ENCODE measurements at places on chromosomes 5 and 9. TPM values are rescaled to one million over a fixed set of nuclear protein-coding genes. Genes with fewer than 3 reads are reported as not detected.
A peak's percentile ranks its signal among the peaks of the same experiment; 100 is the strongest.

GRCh38 chr9:138048184-138048583, 170.6 kb downstream of the CACNA1B start:
- H3K36me3 ChIP-seq = no peaks in the 10 kb centered on the region
- no peaks in the 10 kb centered on the region for H3K27me3 ChIP-seq
- H3K4me3 ChIP-seq = no peak overlapping the region
- H3K27ac ChIP-seq = no peak overlapping the region
- DNase-seq = peak; percentile 6

DNA sequence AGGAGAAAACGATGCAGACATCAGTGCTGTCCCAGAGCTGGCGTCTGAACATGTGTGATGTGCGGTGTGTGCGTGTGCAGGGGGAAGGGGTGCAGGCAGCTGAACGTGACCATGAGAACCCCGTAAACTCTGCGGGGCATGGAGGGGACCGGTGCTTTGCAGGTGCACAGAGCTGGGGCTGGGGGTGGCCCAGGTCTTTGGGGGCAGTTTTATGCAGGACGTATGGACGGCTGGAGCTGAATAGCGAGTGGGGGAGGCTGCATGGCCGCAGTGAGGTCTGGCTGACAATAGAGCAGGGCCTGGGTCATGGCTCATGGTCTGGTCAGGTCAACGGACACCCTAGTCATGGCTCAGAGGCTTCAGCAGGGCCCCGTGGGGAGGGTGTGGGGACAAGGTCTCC, 3.3 kb upstream of the EXOC3 start:
- no peaks in the 10 kb centered on the region for H3K36me3 ChIP-seq
- peaks cover 6% of the 10 kb centered on the region for H3K4me1 ChIP-seq
- DNase-seq = no peak
- no peak overlapping the region for H3K27ac ChIP-seq
- H3K4me3 ChIP-seq = no peak overlapping the region
- no peaks in the 10 kb centered on the region for H3K27me3 ChIP-seq

The ANKRD18A gene
- total RNA-seq = not detected

DNA sequence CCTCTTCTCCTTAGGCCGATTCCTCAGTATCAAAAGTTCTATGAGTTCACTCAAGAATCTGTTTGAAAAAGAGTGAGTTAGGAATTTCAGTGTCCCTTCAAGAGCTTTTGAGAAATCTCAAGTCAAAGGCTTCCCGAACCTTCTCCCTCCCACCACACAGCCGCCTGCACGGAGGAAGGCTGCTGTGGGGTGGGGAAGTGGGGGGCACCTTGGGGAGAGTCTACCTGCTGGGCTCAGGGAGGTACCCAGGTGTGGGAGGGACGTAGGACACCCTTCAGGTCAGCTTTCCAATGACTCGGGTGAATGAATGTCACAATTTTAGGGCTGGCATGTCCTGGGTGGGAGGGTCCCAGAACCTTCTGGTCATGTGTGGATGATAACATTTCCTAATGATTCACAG, 17.5 kb downstream of the CXCL14 start:
- no peaks in the 10 kb centered on the region for H3K4me1 ChIP-seq
- no peak for DNase-seq
- H3K27ac ChIP-seq = no peak overlapping the region
- no peaks in the 10 kb centered on the region for H3K27me3 ChIP-seq
- no peak overlapping the region for H3K4me3 ChIP-seq

The UBAP1 gene
- total RNA-seq = 56.5 TPM

- no peak for DNase-seq
- H3K27ac ChIP-seq = no peak overlapping the region
- H3K4me1 ChIP-seq = no peaks in the 10 kb centered on the region
- no peaks in the 10 kb centered on the region for H3K36me3 ChIP-seq
Measured at GRCh38 chr9:138095813-138096518, 218.4 kb downstream of the CACNA1B start.

DNA sequence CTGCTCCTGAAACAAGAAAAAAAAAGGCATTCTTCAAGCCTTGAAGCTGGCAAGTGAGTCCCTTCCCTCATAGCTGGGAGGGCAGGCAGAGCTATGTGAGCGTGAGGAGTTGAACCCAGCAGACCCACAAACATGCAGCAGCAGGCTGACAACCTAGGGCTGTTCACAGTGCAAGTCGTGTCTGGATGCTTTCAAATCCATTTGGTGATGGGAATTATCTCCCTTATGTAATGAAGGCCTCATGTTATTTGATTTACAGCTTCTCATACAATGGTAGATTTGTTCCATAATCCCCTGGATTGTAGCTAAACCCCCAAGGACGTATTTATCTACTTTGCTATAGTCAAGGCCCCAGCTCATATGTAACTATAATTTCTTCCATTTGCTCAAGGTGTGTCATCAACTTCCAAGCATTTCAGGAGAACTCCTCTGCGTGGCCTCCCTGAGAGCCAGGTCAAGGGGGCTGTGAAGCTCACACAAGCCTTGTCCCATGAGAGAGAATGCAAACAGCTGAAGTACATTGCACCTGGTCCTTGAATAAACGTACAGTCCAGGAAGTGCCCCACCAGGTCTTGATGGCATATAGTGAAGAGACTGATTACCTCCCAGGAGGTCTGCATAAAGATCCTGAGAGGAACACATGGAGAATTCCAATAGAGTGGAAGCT, 124.8 kb upstream of the SLC1A3 start:
- H3K4me1 ChIP-seq = no peaks in the 10 kb centered on the region
- no peaks in the 10 kb centered on the region for H3K27me3 ChIP-seq
- H3K36me3 ChIP-seq = no peaks in the 10 kb centered on the region
- no peak overlapping the region for H3K4me3 ChIP-seq

- no peaks in the 10 kb centered on the region for H3K4me1 ChIP-seq
- no peak for DNase-seq
- no peaks in the 10 kb centered on the region for H3K36me3 ChIP-seq
- H3K27me3 ChIP-seq = no peaks in the 10 kb centered on the region
Measured at GRCh38 chr5:54313311-54314270, 3.2 kb upstream of the ARL15 start.

The ACOT12 gene
- total RNA-seq = not detected

The OR1J2 gene
- not detected for total RNA-seq

- no peak overlapping the region for H3K27ac ChIP-seq
- no peaks in the 10 kb centered on the region for H3K36me3 ChIP-seq
- no peak for DNase-seq
Measured at GRCh38 chr9:109295221-109296130, 25.4 kb downstream of the EPB41L4B start.

DNA sequence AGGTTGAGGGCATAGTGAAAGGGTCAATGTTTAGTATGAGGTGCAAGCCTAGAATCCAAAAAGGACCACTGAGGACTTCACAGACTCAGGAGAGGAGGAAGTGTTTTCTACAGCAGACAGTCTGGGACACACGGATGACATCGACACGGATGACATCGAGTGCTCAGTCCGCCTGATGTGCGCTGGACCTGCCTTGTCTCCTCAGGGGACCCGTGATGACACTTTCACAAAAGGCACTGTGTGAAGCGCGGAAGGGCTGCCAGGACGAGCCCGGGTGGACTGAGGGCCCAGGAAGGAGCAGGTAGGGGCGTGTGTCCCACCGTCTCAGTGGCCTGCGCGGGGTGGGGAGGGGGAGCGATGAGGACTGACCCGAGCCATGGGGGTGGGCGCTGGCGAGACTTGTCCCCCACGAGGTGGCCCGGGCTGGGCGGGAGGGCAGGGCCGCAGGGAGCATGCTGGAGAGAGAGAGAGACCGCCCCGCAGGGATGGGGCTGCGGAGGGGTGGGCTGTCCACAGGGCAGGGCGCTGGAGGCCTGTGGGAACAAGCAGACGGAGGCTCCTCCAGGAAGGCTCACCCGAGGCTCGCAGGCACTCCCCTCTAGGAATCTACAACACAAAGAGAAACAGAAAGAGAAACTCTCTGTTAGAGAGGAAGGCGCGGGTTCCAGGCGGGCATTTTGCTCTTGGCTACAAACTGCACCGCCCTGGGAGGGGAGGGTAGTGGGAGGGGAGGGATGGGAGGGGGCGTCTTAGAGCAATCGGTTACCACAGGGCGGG, 54.9 kb downstream of the USP20 start:
- H3K27ac ChIP-seq = no peak overlapping the region
- no peaks in the 10 kb centered on the region for H3K27me3 ChIP-seq
- DNase-seq = no peak
- no peaks in the 10 kb centered on the region for H3K36me3 ChIP-seq
- no peak overlapping the region for H3K4me3 ChIP-seq

The DHFR gene
- 6.9 TPM for total RNA-seq

The SLC6A18 gene
- not detected for total RNA-seq

The WHRN gene
- total RNA-seq = 15.1 TPM

- no peaks in the 10 kb centered on the region for H3K27me3 ChIP-seq
- H3K4me1 ChIP-seq = no peaks in the 10 kb centered on the region
- no peaks in the 10 kb centered on the region for H3K36me3 ChIP-seq
- no peak overlapping the region for H3K4me3 ChIP-seq
- no peak for DNase-seq
- no peak overlapping the region for H3K27ac ChIP-seq
Measured at GRCh38 chr9:2214707-2215106, 199.6 kb downstream of the SMARCA2 start.

DNA sequence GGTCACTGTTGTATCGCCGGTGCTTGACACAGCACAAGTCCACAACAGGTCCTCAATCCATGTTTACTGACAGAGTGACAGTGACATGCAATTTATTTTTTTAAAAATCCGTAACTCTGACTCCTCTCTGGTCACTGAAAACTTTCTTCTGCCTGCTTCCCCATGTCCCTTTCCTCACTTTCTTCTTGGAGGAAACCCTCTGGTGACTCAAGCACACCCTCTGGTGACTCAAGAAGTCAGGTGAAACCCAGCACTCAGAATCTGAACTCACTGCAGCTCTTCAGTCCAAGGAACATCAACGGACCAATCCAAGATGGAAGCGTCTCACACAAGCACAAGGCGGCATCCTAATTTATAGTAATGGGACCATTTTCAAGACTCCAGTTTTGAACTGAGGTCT, 245.9 kb downstream of the FSTL4 start:
- H3K27me3 ChIP-seq = no peaks in the 10 kb centered on the region
- no peaks in the 10 kb centered on the region for H3K36me3 ChIP-seq
- no peak overlapping the region for H3K27ac ChIP-seq
- DNase-seq = no peak

The IFNA13 gene
- not detected for total RNA-seq

The HSPB3 gene
- not detected for total RNA-seq

DNA sequence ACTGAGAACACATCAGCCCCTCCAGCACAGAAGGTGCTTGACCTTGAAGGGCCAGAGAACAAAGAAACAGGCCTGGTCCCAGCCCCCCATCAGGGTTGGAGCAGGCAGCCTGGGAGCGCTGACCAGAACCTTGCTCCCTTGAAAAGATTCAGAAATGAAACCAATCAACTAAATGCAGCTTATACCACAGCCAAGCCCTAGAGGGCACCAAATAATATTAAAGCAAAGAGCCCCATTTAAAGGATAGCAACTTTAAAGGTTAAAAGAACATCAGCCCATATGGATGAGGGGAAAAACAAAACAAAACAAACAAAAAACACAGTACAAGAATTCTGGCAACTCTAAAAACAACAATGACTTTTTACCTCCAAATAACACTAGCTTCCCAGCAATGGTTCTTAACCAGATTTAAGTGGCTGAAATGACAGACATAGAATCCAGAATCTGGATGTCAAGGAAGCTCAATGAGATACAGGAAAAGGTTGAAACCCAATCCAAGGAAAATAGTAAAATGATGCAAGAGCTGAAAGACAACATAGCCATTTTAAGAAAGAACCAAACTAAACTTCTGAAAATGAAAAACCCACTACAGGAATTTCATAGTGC, 471.9 kb downstream of the MTRR start:
- no peak overlapping the region for H3K4me3 ChIP-seq
- no peak overlapping the region for H3K27ac ChIP-seq
- H3K27me3 ChIP-seq = no peaks in the 10 kb centered on the region
- no peaks in the 10 kb centered on the region for H3K4me1 ChIP-seq
- DNase-seq = no peak

DNA sequence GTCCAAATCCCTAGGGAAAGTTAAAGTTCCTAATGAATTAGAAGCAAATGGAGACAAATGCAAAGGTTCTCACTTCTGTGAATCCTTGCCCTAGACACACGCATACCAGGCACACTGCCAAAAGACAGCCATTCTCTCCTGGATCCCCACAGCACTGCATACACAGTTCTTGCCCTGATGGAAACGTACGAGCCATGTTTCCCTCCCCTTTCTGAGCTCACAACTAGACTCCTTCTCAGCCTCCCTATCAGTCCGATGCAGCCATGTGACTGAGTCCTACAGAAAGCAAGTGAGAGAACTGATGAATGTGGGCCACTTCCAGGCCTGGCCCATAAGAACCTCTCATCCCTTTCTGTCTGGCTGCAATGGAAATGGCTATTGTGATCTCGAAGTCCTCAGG, 92.0 kb downstream of the ZNF608 start:
- peak overlapping the region; percentile 56 for H3K27ac ChIP-seq
- no peak overlapping the region for H3K4me3 ChIP-seq
- DNase-seq = no peak
- H3K4me1 ChIP-seq = peaks cover 29% of the 10 kb centered on the region
- no peaks in the 10 kb centered on the region for H3K36me3 ChIP-seq
- no peaks in the 10 kb centered on the region for H3K27me3 ChIP-seq

The AK8 gene
- 2.6 TPM for total RNA-seq

DNA sequence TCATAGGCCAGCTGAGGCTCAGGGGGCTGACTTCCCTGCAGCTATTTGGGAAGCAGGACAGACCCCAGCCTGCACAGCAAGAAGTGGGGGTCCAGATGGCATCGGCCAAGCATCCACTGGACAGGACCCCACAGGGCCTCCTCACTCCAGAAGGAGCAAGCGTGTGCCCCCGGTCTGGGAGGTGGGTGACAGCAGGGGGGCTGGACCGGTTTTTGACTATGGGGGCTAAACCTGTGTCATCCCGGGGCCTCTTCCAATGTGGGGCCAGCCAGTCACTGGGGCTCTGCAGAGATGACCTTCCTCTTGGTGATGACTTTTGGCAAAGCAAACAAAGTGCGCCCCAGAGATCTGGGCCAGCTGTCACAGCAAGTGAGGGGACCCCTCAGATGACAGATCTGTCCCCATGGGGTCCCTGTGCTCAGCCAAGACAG, 163.9 kb downstream of the OLFM1 start:
- no peaks in the 10 kb centered on the region for H3K36me3 ChIP-seq
- H3K27ac ChIP-seq = no peak overlapping the region
- no peaks in the 10 kb centered on the region for H3K4me1 ChIP-seq
- no peak for DNase-seq
- no peaks in the 10 kb centered on the region for H3K27me3 ChIP-seq

DNA sequence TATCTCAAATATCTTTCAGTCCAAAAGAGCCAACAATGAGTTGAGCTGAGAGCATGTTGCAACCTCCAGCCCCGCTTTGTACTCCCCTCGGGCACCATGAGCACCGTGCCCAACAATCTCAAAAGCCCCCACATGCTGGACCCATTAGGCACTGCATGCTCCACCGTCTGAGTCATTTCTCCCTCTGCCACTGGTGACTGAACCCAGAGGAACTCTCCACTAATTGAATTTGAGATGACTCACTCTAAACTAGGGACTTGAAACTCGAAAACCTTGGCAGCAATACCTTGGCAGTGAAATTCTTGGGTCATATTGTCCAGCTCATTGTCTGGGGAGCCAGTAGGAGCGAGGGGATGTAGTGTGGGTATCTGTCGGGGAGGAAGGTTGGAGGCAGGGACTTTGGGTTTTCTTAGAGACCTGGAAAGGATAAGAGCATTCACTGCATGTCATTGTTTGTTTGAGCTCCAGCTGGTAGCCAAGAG, 49.9 kb upstream of the SLIT3 start:
- no peaks in the 10 kb centered on the region for H3K4me1 ChIP-seq
- no peak overlapping the region for H3K27ac ChIP-seq
- no peak for DNase-seq
- no peaks in the 10 kb centered on the region for H3K36me3 ChIP-seq

Data from breast epithelium (tissue), 4 donors.